Stimulated activated CD8-positive, alpha-beta memory T cell treated with anti-CD3 and anti-CD28 coated beads, Interleukin-4, amount 100 ng/mL, for 48 hours (primary cell): ENCODE measurements at places on chromosomes 5 and 9.

DNA sequence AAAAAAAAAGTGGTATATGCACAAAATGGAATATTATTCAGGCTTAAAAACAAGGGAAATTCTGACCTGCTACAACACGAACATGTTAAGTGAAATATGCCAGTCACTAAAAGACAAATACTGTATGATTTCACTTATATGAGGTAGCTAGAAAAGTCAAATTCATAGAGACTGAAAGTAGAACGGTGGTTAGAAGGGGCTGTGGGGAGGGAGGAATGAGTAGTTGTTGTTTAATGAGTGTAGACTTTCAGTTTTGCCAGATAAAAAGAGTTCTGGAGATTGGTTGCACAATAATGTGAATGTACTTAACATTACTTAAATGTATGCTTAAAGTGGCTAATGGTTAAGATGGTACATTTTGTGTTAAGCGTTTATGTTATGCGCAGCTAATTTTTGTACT, 79.5 kb upstream of the IL12B start:
- no peak for DNase-seq

- DNase-seq = no peak
Observed at GRCh38 chr9:81408951-81409350, 280.4 kb downstream of the TLE1 start.

DNA sequence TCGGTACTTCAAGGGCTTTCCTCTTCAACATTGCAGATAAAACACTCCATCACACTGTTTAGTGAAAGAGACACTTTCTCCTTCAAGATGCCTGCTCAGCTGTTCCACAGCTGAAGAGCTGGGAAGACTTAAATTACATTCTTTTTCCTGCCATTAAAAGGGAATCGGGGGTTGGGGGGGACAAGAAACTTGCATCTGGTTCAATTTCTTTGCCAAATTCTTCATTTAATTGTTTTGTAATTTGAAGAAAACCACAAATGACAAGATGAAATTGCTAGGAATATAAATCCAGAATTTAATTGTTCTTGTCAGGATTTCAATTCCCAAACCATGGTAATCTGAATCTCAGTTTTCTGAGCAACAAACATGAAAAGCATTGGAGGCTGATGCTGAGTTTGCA, 478.3 kb downstream of the EBF1 start:
- no peak for DNase-seq

DNA sequence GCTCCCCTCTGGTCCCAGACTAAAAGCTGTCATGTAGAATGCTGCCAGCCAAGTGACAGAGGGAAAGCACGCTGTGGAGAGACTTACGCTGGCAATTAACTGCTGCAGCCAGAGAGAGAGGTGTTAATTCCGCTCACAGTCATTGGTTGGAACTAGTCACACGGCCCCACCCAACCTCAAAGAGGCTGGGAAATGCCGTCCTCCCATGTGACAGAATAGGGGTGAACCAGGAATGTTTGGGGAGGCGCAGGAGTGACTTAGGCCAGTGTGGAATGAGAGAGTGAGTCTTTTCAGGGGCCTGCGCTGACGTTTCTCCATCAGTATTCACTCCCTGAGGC, 87.6 kb downstream of the AMBP start:
- DNase-seq = no peak

DNA sequence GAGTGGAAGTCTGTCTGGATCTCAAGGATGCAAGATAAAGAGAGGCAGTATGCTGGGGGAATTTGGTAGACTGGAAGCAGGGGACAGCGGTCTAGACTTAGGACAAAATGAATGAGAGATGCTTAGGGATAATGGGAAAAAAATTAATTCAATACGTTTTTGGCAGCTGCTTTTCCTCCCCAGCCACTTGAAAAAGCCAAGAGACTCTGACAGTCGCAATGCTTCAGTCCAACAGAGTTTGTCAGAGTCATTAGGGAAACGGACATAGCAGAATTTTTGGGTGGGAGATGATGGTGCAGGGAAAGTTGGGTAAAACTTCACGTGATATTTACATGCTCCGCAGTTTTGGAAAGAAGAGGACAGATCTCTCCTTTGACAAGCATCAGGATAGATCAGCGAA, 129.7 kb downstream of the GOLPH3 start:
- no peak for DNase-seq

- no peak for DNase-seq
Observed at GRCh38 chr5:33737697-33738096, 154.1 kb downstream of the ADAMTS12 start.

DNA sequence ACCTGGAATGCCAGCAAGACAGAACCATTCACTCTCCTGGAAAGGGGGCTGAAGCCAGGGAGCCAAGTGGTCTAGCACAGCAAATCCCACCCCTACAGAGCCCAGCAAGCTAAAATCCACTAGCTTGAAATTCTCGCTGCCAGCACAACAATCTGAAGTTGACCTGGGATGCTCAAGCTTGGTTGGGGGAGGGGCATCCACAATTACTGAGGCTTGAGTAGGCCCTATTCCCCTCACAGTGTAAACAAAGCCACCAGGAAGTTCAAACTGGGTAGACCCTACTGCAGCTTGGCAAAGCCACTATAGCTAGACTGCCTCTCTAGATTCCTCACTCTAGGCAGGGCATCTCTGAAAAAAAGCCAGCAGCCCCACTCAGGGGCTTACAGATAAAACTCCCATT, 17.3 kb downstream of the RIGI start:
- DNase-seq = no peak

DNA sequence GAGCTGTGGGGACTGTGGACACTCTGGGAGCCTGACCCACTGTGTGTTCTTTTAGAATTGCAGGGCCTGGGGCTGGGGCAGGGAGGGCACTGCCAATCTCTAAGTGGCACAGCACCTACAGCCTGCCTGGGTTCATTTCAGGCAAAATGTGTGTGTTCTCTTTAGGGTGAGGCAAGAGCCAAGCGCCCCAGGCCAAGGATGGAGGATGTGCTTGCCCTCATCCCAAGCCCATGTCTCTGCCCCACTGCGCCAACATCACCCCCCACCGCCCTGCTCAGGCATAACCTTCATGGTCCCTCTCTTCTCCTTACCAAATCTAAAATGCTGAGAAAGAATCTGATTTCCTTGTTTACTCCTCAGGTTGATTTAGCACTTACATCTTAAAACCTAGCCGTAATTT, 304.4 kb downstream of the RAB3C start:
- no peak for DNase-seq

DNA sequence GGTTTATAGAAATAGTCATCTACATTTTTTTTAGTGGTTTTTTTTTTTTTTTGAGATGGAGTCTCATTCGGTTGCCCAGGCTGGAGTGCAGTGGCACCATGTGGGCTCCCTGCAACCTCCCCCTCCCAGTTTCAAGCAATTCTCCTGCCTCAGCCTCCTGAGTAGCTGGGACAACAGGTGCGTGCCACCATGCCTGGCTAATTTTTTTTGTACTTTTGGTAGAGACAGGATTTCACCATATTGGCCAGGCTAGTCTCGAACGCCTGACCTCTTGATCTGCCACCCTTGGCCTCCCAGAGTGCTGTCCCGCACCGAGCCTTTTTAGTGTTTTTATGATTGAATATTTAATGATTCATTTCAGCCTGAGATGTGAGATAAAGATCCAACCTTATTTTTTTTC, 27.3 kb downstream of the ANKRD33B start:
- peak; percentile 13 for DNase-seq

GRCh38 chr9:113621309-113621791, 157.8 kb downstream of the RGS3 start:
- no peak for DNase-seq

GRCh38 chr9:127705577-127706379, 1.0 kb upstream of the CFAP157 start:
- DNase-seq = no peak

DNA sequence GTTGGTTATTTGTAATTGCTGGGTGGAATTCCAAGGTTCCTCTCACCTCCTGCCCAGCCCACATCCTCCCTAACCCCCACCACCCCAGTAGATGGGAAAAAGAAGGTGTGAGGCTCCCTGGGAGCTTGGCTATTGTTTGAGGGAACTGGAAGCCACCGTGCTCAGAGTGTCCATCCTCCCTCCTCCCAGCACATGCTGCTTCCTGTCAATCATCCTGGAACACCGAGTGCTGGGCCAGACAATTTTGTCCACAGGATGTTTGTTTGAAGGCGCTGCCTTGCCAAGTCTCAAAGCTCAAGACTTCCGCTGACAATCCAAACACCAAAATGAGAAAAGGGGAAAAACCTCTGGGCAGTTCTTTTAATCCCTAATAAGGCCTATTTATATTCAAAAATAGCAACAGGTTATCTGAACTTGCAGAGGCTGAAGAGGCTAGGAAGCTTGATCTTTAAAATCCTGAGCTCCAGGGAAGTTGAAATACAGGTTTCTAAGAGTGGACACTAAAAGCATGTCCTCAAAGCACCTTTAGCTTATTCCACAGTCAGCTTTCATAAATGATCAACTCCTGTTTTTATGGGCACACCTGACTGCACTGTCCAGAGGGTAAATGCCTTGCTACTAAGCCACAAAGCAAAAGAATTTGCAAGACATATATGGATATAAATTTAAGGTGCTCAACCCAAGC, 286.7 kb downstream of the NFIB start:
- DNase-seq = no peak

- no peak for DNase-seq
Observed at GRCh38 chr5:133249593-133249992, 197.8 kb downstream of the HSPA4 start.

DNA sequence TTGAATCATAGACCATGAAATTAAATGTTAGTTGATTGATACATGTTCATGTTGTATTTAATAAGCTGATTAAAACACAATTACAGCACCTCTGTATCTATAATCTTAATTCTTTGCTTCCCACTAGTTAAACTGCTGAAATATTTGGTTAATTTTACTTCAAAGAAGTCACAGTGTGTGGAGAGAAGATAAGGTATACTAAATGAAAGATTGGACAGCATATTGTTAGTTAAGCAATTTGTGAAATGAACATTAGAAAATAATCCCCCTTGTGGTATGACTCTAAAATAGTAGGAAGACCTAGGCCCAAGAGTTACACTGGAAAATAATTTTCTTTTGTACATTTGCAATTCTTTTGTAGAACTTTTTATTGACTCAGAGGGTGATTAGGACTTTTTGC, 30.3 kb downstream of the MAN2A1 start:
- no peak for DNase-seq

GRCh38 chr5:178421128-178421527, 169.1 kb downstream of the COL23A1 start:
- no peak for DNase-seq

DNA sequence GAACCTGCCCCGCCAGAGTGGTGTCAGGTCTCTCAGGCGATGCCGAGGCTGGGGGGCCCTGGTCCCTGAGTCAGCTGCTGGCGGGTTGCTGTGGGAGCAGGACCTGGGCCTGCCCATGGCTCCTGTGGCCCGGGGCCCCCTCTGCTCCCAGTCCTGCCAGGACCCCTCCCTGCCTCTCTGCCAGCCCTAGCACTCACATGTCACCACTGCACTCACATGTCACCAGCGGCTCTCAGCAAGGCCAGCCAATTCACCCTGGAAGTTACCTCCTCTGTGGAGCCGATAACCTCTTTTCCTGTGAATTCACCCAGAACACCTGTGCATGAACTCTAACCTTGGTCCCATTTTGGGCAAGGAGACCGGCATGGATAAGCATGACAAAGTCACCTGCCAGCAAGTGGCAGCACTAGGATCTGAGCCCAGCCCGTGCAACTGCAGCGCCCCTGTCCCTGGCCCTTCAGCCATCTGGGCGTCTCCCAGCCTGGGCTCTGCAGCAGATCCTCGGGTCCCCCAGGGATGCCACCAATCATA, 170.2 kb downstream of the GAPVD1 start:
- no peak for DNase-seq

DNA sequence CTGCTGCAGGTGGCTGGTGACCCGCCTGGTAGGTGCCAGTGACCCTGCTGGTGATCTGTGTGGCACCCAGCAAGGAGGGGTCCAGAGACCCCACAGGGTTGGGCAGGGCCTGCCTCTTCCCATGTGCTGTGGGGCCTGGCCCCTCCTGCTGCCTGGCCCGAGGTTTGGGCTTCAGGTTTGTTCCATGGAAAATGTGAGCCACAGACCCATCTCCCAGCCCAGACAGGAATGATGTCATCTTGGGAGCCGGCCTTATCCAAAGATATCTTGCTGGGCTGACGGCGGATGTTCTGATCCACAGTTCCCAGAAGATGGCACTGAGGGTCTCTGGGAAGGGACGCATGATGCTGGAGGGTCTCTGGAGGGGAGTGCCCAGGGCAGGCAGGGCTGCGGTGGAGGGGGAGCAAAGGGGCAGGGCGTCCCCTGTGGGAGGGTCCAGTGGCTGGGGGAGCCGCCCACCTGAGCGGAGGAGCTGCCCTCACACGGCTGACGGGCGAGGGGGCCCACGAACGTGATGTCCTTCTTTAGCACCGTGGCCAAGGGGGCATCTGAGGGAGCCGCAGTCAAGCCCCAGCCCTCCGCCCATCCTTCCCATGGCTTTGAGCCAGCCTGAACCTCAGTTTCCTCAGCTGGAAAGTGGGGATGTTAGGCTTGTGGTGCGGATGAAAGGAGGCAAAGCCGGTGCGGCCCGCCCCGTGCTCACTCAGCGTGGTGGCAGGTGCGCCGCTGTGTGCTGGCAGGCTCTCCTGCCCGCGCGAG, 68.1 kb downstream of the COL5A1 start:
- no peak for DNase-seq

DNA sequence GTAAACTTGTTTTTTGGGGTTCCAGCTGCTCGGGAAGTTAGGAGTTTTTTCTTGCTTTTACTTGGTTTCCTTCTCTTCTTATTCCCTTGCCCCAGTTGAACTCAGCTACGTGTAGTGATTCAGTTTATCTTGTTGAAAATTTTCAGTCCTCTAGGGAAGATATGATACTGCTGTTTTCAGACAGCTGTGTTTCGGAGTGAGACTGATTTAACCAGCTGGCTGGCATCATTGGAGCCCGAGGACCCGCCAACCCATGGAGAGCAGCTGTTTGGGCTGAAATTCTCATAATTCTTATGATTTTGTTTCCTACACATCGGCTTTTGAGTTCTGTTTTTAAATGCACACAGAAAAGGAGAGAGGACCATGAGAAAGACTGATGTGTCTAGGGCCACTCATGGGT, 271.5 kb downstream of the NR3C1 start:
- no peak for DNase-seq

DNA sequence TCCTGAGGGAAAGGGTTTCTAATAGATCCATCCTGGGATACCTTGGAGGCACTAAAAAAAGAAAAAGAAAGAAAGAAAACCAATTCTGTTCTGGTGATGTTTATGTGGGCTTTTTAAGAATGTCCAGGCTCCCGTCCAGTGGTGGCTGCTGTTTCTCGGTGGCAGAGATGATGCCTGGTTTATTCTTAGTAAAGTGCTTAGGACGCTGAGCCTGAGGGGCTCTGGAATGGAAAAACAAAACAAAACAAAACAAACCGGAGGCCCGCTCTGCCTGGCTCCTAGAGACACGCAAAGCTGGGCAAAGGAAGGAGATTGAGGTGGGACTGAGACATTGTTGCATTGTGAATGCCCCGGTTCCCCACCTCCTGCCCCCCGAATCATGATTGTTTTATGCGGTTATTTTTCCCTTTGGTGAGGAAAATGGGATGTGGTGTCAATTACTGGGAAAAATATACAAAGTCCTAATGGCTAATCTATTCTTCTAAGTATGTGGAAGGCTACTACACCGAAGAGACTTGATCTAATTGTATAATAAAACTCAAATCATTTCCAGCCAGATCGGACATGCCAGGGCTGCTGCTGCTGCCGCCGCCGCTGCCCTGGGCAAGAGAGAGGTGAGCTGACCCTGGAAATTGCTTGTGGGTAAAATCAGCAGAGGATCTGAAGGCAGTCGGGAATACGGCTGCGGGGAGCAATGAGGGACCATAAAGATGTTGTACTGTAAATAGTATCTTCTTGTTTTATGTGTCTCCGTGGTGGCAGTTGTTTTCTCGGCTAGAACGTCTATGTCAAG, 644.9 kb downstream of the CCDC171 start:
- no peak for DNase-seq

- DNase-seq = no peak
Observed at GRCh38 chr9:136658849-136659535, 3.7 kb upstream of the EGFL7 start.
